ENCODE measurements at places on chromosomes 16 and 17.

DNA sequence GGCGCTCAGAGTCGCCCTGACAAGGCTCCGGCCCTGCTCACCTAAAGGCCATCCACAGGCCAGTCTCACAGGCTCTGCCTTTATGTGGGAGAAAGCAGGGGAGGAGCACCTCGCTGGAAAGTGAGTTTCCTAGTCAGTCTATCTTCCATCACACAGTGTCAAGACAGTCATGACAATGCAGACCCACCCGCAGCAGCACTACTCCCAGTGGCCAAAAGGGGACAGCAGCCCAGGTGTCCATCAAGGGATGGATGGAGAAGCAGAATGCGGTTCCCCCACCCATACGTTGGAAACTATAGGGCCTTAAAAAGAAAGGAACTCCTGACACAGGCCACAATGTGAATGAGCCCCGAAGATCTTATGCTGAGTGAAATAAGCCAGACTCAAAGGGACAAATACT is 226.8 kb downstream of the ENGASE start:
- no peak for DNase-seq

- no peak for DNase-seq
Measured at GRCh38 chr16:80875616-80876015, 71.2 kb upstream of the CDYL2 start.

- no peak for DNase-seq
Measured at GRCh38 chr17:81125573-81126081, 39.7 kb upstream of the PVALEF start.

DNA sequence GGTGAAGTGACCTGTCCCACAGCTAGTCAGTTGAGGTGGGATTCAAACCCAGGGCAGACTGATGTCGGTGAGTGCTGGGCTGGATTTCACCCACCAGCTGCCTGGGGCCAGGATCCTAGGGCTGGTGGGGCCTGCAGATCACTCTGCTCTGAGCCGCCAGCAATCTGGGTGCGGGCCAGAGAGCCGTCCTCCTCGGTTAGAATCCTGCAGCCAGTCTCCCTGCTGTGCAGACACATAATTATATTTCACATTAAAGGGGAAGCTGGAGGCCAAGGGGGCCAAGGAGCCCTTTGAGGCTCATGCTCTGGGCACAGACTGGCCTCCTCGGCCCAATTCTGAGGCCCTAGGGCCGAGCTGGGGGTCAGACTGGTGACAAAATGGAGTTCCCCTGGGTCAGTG is 996 bp upstream of the KCNJ12 start:
- no peak for DNase-seq

- no peak for DNase-seq
Measured at GRCh38 chr16:67364600-67365235, 28.6 kb downstream of the TPPP3 start.

GRCh38 chr16:19003935-19004334 is 20.2 kb downstream of the TMC7 start:
- DNase-seq, result no peak

- no peak for DNase-seq
Measured at GRCh38 chr17:57445772-57446472, 189.6 kb downstream of the MSI2 start.

DNA sequence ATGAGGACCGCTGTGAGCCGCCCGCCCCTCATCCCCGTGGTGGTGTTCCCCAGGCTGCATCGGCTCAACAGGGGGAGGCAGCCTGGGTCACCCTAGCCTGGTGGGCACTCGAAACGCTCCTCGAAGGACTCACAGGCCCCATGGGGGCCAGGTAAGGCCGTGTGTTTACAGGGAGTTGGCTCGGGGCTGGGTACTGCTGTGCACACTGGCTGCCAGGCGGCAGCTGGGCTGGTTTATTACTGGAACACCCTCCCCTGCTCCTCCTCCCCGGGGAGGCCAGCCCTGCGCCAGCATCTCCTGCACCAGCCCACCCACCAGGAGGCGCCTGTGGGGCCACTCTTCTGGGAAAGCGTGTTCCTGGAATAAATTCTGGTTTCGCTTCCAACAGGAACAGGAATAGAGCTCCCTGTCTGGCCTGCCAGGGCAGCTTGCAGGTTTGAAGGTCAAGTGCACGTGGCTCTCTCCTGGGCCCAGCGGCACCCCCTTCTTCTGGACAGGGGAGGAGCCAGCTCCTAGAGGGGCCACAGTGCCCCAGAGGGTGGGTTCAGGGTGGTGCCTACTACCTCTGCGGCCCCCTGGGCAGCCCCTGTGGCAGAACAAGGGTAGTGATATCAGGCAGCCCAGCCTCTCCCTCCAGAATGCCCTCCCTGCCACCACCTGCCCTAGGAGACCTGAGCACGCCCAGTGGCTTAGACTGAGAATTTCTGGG is 11.3 kb downstream of the MCRIP1 start:
- no peak for DNase-seq

GRCh38 chr17:42651392-42651791 is 7.7 kb upstream of the TUBG2 start:
- DNase-seq, result no peak

DNA sequence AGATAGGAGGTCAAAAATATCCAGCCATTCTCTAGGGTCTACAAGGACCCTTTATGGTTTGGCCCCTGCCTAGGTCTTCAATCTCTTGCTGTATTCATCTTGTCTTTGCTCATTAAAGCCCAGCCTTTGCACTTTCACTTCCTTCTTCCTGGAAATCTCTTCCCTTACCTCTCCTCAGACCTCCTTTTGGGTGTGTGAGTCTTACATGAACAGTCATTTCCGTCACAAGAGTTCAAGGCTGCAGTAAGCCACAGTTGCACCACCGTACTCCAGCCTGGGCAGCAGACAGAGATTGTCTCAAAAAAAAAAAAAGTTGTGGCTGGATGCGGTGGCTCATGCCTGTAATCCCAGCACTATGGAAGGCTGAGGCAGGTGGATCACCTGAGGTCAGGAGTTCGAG is 6.0 kb upstream of the ATP1B2 start:
- DNase-seq, result no peak

- no peak for DNase-seq
Measured at GRCh38 chr17:21033350-21033749, 9.5 kb downstream of the USP22 start.

GRCh38 chr16:68737046-68737729 is at the start of gene CDH1:
CDH1 (plus strand) TSS chr16:68737292; CDS start chr16:68737416, 124 bp downstream.
- no peak for DNase-seq

DNA sequence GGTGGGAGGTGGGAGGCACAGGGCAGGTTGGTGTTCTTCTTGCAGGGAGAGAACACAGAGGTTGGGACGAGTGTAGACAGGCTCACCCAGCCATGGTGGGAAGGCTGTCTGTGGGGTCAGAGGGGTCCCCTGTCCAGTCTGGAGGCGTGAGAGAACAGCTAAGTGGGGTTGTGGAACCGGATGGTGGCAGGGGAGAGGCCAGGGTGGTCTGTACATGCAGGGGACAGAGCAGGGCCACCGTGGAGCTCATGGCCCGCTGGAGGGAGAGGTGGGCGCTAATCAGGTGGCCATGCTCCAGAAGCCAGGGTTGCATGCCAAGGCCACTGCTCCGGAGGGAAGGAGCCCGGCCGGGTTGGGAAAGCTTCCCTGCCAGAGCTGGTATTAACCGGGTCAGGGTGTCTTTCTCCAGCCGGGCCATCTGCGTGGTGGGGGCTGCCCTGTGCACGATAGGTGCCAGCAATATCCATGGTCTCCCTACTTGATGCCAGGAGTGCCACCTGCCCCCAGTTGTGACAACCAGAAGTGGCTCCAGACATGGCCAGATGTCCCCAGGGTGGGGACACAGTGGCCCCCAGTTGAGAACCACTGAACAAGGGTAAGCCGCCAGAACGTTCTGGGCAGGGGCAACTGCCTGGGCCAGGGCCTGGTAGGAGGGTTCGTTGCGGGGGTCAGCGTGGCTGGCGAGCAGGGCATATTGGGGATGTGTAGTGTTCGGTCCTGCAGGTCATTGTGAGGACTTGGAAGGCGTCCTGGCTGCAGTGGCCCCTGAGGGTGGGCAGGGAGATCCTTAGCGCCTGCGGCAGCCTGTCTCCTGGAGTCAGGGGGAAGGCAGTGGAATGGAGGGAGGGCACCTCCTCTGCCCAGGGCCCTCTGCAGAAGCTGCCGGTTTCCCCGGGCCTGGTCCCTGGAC is 5.1 kb downstream of the SNN start:
- DNase-seq, result peak; percentile 3

- DNase-seq, result peak; percentile 8
Measured at GRCh38 chr16:86517652-86518258, 7.4 kb downstream of the FOXF1 start.

DNA sequence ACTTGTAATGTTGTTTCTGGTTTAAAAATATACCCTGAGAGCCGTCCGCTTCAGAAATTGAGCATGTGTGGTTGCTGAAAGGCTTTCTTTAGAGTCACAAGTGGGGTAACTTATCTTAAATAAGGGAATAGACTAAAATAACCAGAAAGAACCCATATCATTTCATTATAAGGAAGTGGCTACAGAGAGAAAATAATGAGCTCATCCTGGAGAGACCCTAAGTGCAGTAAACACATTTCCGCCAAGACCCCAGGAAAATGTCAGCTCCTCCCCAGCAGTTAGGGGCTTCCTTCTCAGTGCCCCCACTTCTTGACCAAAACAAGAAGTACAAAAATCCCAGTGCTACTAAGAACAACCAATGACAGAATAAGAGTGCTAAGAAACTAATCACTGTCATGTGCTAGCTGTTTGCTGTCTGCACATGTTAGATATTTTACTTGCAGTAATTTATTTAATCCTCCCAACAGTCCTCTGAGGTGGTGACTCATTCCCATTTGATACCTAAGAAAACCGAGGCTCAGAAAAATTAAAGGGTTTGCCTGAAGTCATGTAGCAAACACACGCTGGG is 83.5 kb downstream of the CDYL2 start:
- no peak for DNase-seq

DNA sequence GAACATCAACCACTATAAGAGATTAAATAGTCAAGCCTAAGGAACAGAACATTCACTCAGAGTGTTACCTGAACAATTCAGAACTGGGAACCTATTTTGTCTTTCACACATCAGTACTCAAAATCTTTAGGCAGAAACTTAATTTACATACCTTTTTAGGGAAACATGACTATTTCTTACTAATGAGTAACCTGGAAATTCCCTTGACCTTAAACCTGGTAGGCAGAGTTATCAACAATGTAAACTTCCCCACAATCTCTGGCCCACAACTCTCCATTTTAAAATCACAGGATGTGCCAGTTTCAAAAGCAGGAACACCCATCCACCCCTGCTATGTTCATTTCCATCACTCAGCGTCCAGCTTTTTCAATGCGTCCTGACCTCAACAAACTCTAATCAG is 132.9 kb upstream of the ANKFN1 start:
- peak; percentile 18 for DNase-seq

DNA sequence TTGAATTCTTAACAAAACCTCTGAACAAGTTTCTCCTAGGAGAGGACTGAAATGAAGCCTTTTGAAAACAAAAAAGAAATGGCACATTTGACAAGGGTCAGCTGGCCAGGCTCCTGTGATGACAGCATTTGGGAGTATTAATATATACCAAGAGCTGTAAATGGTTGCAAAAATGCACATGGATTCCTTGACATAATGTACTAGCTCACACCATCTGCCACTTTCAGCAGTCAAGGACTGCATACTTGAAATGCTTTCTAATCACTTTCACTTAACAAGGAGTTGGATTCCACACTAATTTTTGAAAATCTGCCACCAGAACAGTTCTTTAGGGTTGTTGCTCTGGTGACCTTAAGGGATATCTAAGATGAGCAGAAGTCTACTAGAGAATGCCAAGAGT is 236.7 kb upstream of the TOX3 start:
- no peak for DNase-seq

DNA sequence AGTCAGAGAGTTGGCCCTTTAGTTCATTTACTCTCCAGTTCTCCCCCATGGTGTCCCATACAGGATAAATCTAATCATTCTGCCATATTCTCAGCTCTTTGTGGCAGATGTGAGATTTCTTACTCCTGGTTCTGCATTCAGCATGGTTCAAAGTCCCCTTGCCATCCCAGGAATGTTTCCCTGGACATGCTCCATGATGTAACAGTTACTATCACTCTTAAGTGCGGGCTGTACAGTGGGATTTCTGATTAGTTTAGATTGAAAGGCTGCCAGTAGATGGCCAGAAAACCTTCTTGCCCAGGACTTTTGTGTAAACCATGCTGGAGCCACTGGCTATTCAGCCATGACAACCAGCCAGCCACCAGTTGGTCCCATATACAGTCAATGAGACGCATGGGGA is 10.4 kb downstream of the KRT37 start:
- no peak for DNase-seq

GRCh38 chr17:75587675-75588595 is at the start of gene MYO15B:
MYO15B (plus strand) TSS chr17:75587800; CDS start chr17:75588058, 258 bp downstream.
- DNase-seq, result no peak

DNA sequence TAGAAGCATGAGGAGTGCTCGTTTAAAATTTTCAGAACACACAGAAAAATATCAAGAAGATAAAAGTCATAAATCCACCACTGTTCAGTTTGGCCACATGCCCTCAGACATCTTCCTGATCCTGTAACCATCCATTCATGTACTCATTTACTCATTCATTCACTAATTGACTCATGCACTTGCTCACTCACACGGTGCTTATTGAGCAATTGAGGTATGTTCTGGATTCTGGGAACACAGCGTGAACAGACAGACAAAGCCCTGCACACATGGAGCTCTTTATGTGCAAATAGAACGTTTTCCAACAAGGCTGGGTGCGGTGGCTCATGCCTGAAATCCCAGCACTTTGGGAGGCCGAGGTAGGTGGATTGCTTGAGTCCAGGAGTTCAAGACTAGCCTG is 10.2 kb upstream of the NATD1 start:
- DNase-seq, result no peak

DNA sequence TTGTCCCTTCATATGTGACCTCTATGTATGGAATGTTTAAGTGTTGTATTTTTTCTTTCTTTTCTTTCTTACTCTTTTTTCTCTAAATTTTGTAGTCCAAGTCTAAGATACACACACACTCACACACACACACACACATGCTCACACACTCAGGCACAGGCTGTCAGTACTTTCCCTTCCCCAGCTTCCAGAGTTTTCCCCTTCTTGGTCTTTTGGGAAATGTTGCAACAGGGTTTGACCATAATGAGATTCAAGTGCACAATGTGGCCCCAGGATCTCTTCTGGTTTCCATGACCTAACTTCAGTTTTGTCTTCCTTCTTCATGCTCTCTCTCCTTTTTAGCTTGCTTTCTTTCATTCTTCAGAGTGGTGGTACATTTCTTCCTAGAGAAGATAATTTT is 289.8 kb upstream of the FOXF1 start:
- DNase-seq, result no peak

DNA sequence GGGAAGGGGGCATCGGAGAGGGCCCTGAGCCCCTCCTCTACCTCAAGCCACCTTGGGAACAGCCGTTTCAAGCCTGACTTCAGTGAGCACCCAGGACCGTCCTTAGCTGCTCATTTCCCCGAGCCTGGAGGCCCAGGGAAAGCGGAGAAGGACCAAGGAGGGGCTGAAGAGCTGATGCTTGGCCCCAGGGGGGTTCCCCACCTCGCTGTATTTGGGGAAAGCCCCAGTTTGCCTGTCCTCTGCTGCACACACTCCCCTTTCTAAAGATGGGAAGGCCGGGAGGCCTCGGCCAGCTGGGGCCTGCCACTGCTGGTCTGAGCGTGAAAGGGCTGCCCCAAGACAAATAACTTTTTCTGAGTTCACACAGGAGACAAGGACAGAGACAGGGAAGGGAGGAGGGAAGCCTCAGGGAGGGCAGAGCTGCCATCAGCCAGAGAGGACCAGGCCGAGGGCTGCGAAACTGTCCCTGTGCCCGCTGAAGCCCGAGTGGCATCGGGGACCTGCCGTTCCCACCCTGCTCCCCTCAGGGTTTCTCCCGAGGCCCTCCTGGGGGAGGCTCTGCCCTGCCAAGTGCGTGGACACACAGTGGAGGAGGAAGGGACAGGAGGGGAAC is 11.6 kb downstream of the ZACN start:
- DNase-seq, result no peak
